T-helper 1 cell (primary cell): ENCODE measurements at places on chromosomes 6 and 20.
A peak's percentile ranks its signal among the peaks of the same experiment; 100 is the strongest.

DNA sequence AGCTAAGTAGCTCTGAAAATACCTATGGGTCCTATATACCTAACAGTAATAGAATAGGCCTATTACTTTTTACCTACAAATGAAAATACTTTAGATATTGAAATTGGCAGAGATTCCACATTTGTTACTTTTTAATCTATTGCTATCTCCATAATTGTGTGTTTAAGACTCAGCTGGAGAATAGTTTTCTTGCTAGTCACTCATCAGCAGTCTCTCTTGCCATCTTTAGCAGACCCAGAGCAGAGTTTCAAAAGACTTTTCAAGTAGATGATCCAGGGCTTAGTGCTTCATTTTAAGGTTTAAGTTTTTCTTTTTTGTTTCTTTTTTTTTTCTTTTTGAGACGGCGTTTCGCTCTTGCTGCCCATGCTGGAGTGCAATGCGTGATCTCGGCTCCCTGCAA lies 12.9 kb downstream of the ANKS1A start:
- DNase-seq = no peak

- DNase-seq = no peak
Measured at GRCh38 chr6:33411632-33412005, 805 bp downstream of the PHF1 start.

- no peak for DNase-seq
Measured at GRCh38 chr20:63685269-63686026, 11.0 kb upstream of the TNFRSF6B start.

GRCh38 chr6:168370310-168370991 lies 50.9 kb upstream of the DACT2 start:
- peak; percentile 41 for DNase-seq
